A549 (cell line): ENCODE measurements at places on chromosomes 5 and 9. TPM values are rescaled to one million over a fixed set of nuclear protein-coding genes. Genes with fewer than 3 reads are reported as not detected.

- DNase-seq = peak; percentile 83
Observed at GRCh38 chr5:153964880-153965645, 73.6 kb downstream of the FAM114A2 start.

- peak; percentile 83 for DNase-seq
Observed at GRCh38 chr9:129487658-129488483, 133.0 kb downstream of the C9orf50 start.

The HAVCR1 gene
- polyA plus RNA-seq = 99.1 to 103 TPM (median 101 TPM) in 3 replicates

The IER5L gene
- polyA plus RNA-seq = 47.9 to 67.5 TPM (median 54.9 TPM) in 3 replicates

- no peak for DNase-seq
Observed at GRCh38 chr5:6753851-6754250, 40.6 kb downstream of the TENT4A start.

GRCh38 chr9:4435197-4435596, 55.1 kb upstream of the SLC1A1 start:
- no peak for DNase-seq

GRCh38 chr5:91361055-91361701, 21.9 kb downstream of the ARRDC3 start:
- DNase-seq = no peak

The SHOC1 gene
- polyA plus RNA-seq = not detected in 3 replicates

GRCh38 chr9:134899818-134900217, 17.9 kb downstream of the FCN1 start:
- DNase-seq = no peak

The NME5 gene
- not detected in 3 replicates for polyA plus RNA-seq

DNA sequence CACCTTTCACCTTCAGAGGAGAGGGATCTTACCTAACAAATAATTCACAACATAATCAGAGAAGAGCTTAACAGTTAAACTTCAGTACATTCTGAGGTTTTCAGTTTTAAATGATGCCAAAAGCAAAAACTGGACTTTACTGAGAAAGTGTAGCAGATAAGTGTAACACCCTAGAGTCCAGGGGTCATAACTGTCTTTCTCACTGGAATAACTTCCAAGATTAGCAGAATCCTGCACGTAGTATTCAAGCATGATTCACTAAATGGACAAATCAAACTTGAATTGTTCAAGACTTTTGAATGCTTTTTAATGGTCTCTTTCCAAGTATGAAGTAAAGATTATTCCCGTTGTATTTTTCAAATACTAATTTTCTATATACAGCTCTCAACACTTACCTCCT, 180.1 kb upstream of the NREP start:
- DNase-seq = no peak

DNA sequence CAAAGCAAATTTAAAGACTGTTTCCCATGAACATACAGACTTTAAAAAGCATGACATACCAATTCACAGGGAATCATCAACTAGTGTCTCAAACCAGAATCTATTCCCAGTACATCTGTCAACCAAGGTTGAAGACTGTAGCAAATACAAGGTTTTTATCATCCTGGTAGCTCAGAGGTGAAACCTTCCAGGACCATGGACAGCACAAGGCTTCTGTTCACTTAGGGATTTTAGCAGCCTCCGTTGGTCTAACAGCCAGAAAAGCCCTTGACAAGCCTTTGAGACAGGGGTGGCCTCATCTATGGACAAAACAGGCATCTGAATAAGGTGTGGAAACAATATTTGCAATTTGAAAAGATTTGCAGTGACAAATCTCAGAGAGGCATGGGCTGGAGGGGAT, 119.0 kb downstream of the TRIM32 start:
- DNase-seq = no peak

DNA sequence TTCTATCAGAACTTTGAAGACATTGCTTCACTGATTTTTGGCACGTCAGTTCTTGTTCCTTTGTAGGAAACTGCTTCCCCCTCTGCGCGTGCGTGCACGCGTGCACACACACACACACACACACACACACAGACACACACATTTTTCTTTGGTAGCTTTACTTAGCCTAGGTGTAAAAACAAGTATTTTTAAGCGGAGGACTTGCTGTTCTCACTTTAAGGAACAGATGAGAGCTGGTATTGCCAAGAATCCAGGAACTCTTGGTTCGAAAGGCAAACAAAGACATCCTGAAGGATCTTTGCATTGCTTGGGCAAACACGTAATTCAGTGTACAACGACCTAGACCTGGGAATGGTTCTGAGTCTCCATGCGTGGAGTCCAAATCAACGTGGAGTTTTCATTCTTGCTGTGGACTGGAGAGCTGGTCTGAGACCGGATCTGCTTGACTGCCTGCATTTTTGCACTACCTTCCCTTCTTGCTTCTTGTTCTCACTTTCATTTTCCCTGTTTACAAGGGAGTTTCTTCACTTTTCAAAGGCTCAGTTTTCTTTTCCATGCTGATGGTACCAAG, 8.2 kb downstream of the TMEM268 start:
- DNase-seq = no peak

DNA sequence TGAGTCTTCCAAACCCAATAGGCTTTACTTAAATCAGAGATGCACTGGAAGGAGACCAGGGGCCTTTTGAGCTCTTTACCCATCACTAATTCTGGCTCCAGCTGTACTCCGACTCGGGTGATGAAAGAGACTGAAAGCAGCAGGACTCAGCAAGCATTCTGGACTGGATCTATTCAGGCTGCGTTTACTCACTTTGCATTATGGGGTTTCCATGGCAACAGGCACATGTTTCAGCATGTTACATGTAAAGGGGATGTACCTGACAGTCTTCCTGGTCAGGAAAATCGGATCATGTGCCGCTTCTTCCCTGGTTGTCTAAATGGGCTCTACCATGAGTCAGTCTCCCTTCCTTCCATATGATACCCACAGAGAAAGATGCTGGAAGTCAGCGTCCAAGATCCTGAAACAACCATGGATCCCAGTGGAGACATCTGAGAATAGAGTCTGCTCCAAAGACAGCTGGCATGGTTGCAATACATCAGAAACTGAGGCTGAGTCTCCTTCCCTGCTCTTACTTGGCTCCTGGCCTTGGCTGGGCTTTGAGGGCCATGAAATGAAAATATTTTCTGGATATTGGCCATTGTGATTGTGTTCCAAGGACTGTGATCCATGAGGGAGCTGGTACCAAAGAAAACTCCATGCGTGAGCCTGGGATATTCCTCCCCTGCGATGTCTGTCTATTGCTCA, 102.5 kb upstream of the TNC start:
- DNase-seq = no peak

DNA sequence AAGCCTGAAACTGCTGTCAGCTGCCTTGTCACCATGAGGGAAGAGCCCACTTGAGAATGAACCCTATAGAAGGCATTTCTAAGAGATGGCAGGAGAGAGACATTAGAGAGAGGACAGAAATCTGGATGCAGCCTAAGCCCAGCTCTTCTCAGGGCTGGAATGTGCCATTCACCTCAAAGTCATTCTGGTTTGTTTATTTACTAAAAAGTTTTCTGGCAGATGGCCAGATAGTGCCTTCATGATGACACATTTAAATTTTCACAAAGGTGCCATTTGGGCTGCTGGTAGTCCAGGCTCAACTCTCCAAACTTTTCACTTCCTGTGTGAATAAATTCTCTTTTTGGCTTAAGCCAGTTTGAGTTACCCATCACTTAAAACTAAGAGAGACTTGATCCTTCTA, 144.6 kb upstream of the ZNF366 start:
- no peak for DNase-seq

DNA sequence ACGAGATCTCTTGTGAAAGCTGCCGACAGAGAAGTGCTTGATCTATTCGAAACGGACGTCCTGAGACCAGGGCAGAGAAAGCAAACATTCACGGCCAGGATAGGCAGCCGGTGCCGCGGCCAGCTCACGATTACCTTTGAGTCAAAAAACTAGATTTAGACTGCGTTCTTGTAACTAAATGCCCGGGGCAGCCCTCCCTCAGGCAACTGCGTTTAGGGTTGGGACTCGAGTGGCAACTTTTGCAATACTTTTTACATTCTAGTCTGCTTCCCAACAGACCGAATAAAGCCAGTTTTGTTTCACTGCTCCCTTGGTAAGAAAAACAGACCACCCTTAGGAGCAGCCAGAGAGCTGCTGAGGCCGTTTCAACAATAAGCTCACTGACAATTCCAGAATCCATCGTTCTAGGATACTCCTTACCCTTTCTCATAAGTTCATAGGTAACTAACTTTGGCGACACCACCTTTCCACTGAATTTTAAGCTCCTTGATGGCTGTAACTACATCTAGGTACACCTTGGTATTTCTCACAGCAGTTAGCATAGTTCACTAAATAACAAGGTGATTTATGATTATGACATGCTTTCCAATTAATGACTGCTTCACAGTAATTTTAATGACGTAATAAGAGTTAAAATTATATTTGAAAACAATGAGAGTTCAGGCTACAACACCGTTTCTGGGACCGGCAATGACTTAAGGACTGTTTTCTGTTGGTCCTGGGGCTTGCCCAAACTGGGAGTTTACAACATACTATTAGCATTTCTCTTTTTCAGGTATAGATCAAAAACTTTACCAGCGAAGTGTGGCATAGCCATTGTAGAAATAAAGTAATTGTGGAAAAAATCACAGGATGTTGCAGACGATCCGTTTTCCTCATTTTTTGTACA, 899 bp upstream of the RAPGEF6 start:
- DNase-seq = peak; percentile 6

- no peak for DNase-seq
Observed at GRCh38 chr5:67409126-67409777, 212.7 kb upstream of the CD180 start.

The SLC34A1 gene
- 0.03 TPM in 2 of 3 replicates, not detected in the other for polyA plus RNA-seq

- no peak for DNase-seq
Observed at GRCh38 chr5:61466017-61466416, 134.0 kb downstream of the ZSWIM6 start.

GRCh38 chr5:165134155-165134554, 1628.7 kb downstream of the MAT2B start:
- no peak for DNase-seq

- peak; percentile 56 for DNase-seq
Observed at GRCh38 chr5:147565524-147565923, 55.7 kb upstream of the DPYSL3 start.

The ACSL6 gene
- 0.05 to 0.07 TPM (median 0.06 TPM) in 3 replicates for polyA plus RNA-seq

The PCDHGC5 gene
- 0.03 TPM in 1 of 3 replicates, not detected in the others for polyA plus RNA-seq

DNA sequence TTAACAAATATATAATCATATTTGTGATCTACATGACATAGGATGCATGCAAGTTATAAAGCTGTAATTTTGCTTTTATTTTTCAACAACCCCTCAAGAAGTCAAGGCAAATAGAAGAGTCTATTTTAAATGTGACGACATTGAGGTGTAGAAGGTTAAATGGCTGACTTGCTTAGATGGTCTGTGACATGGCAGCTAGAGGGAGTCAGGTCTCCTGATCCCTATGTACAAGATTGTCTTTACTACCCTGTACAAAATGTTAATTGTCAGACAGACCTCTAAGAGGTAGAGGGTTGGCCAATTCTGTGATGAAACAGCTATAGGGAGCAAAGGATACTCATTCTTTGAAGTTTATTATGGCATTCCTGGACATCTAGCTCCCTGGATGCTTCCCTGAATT, 380.9 kb upstream of the MEF2C start:
- DNase-seq = no peak

DNA sequence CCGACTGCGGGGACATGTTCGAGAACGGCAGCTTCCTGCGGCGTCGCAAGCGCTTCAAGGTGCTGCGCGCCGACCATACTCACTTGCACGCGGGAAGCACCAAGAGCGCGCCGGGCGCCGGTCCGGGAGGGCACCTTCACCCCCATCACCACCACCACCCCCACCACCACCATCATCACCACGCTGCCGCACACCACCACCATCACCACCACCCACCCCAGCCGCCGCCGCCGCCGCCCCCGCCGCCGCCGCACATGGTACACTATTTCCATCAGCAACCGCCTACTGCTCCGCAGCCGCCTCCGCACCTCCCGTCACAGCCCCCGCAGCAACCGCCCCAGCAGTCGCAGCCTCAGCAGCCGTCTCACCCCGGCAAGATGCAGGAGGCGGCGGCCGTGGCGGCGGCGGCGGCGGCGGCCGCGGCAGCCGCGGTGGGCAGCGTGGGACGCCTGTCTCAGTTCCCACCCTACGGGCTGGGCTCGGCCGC, 514 bp downstream of the FOXB2 start:
- DNase-seq = no peak

The DOCK2 gene
- polyA plus RNA-seq = 4.0 to 5.2 TPM (median 4.6 TPM) in 3 replicates

The SOHLH1 gene
- not detected in 3 replicates for polyA plus RNA-seq

The SELENOP gene
- polyA plus RNA-seq = 0.08 to 0.17 TPM (median 0.14 TPM) in 3 replicates

GRCh38 chr5:6822556-6823343, 109.5 kb downstream of the TENT4A start:
- no peak for DNase-seq

- DNase-seq = no peak
Observed at GRCh38 chr5:151081431-151082281, 822 bp upstream of the TNIP1 start.

DNA sequence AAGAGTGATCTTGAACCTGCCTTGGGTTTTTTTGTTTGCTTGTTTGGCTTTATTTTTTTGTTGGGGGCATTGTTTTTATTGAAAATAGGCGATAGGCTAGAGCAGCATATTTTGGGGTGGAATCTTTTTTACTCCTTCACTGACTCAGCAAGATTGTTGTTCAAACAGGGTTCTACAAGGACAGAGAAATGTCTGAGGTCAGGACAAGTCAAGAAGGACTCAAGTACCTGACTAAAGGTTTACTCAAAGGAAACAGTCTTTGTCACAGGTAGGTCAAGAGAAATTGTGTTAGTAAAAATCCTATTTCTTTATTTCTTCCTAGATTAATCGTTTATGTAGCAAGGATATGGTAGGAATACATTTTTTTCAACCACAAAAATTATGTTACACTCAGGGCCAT, 1564.0 kb upstream of the CDH9 start:
- DNase-seq = no peak

The PCDHAC1 gene
- 0.55 to 0.57 TPM (median 0.57 TPM) in 3 replicates for polyA plus RNA-seq

The CCNJL gene
- 6.6 to 8.4 TPM (median 7.4 TPM) in 3 replicates for polyA plus RNA-seq

GRCh38 chr5:138276402-138277054, 2.1 kb upstream of the GFRA3 start:
- DNase-seq = peak; percentile 24

DNA sequence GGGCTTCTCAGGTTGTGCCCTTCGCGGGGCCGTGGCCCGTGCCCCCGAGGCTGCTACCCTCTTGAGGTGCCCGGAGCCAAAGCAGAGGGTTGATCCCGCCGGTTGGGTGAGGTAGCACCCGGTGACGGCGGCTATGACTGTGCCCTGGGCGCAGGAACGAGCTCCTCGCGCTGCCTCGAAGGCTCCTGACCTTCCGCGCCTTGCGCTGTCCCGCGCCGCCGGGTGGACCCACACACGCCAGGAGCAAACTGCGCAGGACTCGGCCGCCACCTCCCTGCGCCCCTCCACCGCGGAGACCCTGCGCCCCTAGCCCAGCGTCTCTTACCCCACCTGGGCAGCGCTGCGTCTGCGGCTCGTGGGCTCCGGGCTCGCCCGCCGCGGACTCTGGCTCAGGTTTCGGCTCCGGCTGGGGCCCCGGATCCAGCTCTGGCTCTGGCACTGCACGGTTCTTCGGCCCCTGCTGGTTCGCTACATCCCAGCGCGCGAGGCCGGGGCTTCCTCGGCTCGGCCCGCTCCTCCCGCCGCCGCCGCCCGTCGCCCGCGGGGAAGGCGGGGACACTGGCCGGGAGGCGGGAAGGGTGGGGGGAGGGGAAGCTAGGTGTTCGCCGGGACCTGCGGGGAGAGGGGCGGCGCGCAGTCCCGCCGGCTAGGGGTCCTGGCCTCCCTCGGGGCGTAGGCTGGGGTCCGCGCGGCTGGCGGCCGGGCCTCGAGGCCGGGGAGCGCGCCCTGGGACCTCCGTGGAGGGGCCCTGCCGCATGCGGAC, 5.4 kb upstream of the PITX1 start:
- DNase-seq = no peak

- no peak for DNase-seq
Observed at GRCh38 chr5:58013542-58014258, 446.2 kb downstream of the PLK2 start.
